HTR-8/SVneo (cell line): ENCODE measurements at places on chromosomes 16 and 17.

- DNase-seq = no peak
These were observed 13.9 kb downstream of the NGFR start for GRCh38 chr17:49508866-49509587.

DNA sequence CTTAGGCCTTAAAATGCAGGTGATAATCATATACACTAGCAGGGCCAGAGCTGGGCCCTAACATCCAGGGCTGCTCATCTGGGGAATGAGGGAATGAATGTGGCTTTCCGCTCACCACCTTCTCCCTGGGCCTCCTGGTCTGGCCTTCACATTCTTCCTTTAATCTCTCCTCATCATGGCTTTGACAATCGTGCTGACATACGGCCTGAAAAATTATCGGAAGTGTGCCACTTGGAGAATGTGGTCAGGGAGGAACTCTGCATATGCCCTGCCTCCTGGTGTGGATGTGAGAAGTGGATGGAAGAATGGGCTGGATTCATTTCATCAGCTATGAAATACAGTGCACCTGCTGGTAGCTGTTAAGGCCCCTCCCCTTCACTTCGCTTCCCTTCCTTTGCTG is 2.4 kb downstream of the WSCD1 start:
- no peak for DNase-seq

- no peak for DNase-seq
These were observed 173.1 kb downstream of the RPTOR start for GRCh38 chr17:80717720-80718083.

DNA sequence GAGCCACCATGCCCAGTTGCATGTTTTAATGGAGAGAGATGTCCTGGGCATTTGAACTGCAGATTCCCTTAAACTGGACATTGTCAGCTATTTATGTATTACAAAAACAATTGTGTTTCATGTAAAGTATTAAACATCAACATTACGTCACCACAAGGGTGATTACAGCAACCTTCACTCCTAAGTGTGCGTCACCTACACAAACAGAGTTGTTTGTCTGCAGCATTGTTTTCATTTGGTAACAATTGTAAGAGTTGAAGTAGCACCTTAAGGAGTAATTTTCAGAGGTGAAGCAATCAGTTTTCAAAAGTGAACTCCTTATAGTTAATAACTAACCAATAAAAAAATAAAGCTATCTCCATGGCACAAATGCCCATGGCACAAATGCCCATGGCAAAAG is 271.4 kb downstream of the IRX3 start:
- DNase-seq = no peak

GRCh38 chr16:16062023-16062937 is 112.9 kb downstream of the ABCC1 start:
- DNase-seq = no peak

DNA sequence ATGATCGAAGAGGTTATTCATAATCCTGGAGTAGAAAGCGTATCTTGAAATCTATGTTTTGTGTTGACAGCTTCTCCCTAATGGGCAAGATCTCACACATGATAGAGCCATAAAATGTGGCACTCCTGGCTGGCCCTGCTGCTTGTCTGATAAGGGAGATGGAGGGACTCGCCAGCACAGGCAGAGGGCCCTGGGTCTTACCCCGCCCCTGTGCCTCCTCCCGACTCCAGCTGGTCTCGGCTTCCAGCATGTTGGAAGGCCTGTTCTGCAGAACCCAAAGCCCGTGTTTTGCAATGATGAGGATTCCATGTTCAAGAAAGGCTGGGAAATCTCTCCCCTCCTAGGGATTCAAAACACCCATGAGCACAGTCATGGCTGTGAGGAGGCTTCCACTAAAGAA is 106.7 kb upstream of the SDK2 start:
- DNase-seq = no peak
